ENCODE measurements at places on chromosomes 3 and 15.

DNA sequence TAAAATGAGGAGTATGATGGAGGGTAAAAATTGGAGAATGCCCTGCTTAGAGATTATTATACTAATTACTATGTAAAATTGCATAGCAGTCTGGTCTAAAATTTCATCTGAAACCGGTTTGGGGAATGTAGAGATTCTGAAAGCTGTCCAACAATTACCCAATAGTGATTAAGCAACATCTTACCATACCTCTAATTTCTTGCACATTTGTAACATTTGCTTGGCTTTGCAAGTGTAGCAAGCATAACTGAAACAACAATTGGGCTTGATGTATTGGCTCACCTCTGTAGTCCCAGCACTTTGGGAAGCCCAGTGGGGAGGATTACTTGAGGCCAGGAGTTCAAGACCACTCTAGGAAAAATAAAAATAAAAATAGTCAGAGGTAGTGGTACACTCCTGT, 17.4 kb downstream of the AADACL2 start:
- peak; percentile 51 for DNase-seq

DNA sequence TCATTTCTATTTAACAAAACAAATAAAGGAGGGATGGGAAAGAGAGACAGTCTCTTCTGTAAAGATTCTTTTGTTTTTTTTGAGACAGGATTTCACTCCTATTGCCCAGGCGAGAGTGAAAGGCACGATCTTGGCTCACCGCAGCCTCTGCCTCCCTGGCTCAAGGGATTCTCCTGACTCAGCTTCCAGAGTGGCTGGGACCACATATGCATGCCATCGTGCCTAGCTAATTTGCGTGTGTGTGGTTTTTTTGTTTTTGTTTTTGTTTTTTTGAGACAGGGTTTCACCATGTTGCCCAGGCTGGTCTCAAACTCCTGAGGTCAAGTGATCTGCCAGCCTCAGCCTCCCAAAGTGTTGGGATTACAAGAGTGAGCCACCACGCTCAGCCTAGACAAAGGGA, 23.3 kb downstream of the STAG1 start:
- DNase-seq, result peak; percentile 86

- no peak for DNase-seq
These were observed 161.2 kb downstream of the ALCAM start for GRCh38 chr3:105527949-105528348.

DNA sequence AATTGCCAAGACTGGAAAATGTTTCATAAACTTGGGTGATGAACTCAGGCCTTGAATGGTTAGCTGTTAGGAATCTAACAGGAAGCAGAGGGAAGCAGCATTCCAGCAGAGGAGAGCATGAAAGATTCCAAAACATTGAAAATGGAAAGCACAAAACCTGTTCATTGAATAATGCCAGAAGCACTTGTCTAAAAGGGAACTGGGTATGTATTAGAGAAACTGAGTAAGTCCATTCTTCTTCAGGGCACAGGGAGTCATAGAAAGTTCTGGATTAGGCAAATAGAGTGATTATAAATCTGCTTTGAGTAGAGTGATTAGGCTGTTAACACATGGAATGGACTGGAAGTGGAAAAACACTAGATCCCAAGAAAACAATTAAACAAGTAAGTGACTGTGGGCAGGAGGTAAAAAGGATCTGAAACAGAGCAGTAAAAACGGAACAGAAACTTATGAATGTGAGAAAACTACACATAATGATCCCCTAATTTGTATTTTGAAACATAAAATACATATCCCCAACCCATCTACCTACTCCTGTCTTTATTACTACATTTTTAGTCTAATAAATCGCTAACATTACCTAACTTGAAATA, 343.4 kb downstream of the TBC1D5 start:
- DNase-seq, result no peak

- DNase-seq, result peak; percentile 5
These were observed 826 bp downstream of the LRRC58 start for GRCh38 chr3:120348065-120348990.

GRCh38 chr3:107661447-107662123, 138.8 kb downstream of the BBX start:
- no peak for DNase-seq

- no peak for DNase-seq
These were observed 185.5 kb downstream of the MCTP2 start for GRCh38 chr15:94416820-94417219.

DNA sequence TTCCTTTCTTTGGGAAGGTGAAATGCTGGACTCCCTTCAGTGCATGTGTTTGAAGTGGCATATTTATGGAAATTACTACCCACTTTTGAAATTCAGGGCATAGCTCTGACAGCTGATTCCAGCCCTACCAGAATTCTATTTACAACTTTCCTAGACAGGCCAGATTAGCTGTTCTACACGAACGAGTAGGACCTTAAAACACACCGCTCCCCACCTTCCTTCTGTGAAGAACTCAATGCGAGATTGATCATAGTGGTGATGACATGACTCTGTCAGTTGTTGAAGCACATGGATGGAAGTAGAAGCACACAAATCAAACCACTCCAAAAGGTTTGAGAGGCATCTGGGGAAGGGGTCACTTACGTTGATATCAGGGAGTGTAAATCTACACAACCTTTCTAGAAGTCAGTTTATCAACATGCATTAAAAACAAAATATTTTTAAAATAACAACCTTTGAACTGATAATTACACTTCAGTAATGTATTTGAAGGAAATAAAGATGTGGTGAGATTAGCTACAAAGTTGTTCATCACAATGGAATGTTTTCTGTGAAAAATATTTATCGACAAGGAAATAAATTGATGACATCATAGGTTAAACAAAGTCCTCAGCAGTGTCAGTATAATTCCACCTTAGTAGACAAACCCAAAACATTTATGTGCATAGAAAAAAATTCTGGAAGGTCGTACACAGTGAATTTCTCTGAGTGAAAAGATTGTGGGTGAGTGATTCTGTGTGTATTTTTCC, 29.8 kb downstream of the RARB start:
- DNase-seq, result no peak

GRCh38 chr3:7913283-7913682, 588.3 kb upstream of the LMCD1 start:
- DNase-seq, result no peak

DNA sequence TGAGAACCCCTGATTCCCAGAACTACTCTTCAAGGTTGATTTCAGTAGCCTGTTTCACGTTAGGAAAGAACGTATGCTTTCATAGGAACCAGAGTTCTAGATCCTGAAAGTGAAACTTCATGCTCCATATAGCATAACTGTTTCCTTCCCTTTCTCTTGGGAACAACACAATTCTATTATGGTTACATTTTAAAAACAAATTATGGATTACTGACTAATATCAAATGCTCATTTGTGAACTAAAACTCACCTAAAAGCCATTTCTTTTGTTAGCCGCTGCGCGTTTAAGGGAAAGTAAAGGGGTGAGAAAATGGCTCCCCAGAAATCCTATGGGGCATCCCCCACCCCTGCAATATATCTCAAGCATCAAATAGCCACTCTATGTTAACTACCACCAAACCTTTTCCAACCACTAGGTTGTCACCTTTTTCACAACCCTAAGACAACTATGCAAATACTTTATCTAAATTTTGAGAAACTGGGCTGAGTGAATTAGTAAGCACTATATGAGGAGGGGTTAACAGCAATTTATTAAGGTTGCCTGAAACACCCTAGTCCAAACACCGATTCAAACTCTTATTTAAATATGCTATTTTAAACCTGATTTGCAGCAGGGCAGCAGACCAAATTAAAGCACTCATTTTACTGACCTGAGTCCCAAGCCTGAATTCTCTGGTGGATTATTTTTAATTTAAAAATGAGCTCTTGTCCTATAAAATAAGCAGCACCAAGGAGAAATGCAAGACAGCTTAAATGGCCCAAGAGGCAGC, 2.4 kb downstream of the SIAH2 start:
- no peak for DNase-seq

DNA sequence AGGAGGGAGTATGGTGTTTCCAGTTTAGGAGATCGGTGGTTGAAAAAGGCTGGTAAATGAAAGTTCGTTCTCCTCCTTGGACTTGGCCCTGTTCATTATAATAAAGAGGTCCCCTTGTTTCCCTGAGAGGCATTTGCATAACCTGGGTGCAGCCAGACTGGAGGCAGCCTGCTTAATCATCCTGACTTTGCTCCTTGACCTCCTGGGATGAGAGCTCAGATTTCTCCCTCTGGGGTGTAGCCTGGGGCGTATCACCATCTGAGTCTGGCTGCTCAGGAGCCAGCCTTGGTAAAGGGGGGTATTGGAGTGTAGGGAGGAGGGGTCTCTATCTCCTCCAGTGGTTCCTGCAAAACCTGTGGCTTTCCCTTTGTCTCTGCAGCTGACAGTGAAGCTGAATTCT, 21.3 kb upstream of the ACAD9 start:
- DNase-seq, result no peak

- DNase-seq, result no peak
These were observed 15.7 kb upstream of the KLHL24 start for GRCh38 chr3:183619624-183620251.

GRCh38 chr15:74626752-74627692, 11.4 kb downstream of the CLK3 start:
- no peak for DNase-seq

DNA sequence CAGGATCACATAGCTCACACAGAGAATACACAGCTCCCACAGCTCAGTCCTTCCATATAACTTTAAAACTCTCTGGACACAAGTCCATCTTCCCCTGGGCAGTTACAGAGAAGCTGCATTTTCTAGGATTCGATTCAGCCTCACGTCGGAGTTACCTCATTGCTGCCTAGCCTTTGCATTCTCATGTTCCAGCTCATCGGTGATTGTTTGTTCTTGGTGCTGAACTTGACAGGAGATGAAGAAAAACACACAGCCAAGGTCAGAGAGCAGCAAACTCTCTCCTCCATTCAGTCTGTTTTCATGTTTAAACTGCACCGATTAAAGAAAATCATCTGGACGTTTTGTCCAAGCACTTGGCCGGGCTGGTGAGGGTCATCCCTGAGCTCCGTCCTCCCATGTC, 375.5 kb upstream of the CFAP20DC start:
- peak; percentile 48 for DNase-seq

GRCh38 chr3:15768421-15769255, 29.1 kb downstream of the ANKRD28 start:
- peak; percentile 94 for DNase-seq

- no peak for DNase-seq
These were observed 177.6 kb downstream of the GHSR start for GRCh38 chr3:172270557-172271166.

DNA sequence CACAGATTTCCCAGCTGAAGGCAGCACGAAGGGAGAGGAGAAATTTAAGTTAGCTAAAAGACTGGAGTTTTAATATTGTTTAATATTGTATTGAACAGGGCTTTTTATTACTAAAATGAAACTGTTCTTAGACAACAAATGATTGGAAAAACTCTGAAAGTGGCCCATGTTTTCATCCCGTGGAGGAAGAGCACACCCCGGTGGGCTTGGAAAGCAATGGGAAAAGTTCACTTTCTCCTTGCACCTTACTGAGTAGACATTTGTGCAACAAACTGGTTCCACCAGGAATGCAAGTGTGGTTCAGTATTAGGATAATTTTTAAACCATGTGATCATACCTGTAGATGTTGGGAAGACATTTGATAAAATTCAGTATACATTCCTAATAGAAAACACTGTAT, 8.2 kb upstream of the ESYT3 start:
- DNase-seq, result no peak

DNA sequence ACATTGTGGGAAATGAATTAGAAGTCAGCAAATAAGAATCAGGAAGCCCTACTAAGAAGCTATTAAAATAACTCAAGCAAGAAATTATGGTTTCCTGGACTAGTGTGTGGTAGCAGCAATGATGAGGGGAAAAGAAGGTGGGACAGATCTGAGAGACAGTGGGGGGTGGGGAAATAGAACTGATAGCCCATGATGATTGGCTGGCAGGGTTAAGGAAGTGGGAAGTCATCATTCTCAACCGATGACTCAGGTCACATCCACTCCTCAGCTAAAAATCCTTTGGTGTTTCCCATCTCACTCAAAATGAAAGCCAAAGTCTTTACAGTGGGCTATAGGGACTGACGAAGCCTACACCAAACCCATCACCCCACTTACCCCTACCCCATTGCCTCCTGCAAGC, 153.9 kb upstream of the ARHGEF26 start:
- DNase-seq, result no peak

GRCh38 chr3:34399401-34399800, 601.0 kb downstream of the PDCD6IP start:
- DNase-seq, result no peak

- no peak for DNase-seq
These were observed 26.8 kb downstream of the LRTM1 start for GRCh38 chr3:54900838-54901591.

GRCh38 chr3:36944641-36945270, at the start of gene TRANK1:
Gene TRANK1, minus strand, starts transcription at chr3:36945054. Its CDS starts 245 bp downstream, at chr3:36944809.
- DNase-seq, result no peak

DNA sequence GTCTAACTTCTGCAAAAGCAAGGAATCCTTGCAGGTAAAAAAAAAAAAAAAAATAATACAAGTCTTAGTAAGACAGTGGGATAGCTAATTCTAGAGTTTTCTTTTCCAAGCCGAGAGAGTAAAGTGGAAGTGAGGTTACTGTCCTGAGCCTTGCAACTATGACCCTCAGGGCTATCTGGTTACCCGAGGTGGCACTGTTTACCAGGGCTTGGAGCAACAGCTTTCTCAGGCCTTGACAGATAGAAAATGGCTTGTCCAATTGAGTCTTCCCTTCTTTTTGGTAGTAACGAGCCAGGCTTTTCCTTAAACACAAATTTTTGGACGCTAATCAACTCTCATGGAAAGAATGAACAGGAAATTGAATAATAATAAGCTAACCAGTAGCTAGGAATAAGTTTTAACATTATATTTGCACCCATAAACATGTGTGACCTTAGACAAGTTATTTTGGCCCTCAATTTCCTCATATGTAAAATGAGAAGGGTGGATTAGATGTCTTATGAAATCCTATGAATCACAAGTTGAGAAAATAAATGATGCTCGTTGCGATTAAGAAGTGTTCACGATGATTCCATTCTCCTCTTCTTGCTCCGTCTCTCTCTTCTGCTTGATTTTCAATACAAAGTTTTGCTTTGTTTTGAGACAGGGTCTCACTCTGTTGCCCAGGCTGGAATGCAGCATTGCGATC, 236.9 kb upstream of the KBTBD8 start:
- no peak for DNase-seq

DNA sequence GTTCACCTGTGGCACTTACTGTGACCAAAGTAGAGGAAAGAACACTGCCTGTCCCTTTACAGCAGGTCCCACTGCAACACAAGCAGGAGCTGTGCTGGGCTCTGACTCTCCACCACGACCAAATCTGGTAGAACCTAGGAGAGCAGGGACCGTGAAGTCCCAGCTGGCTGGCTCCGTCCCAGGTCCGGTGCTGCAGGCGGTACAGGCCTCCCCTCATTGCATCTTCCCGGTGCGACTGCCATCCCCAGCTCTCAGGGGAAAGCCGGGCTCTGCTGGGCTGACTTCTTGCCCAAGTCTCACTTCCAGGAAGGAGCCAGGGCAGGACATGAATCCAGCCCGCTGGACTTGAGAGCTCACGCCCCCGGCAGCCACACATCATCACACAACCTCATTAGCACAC, 33.8 kb downstream of the RGMA start:
- DNase-seq, result no peak

GRCh38 chr15:56351957-56352506, 13.2 kb upstream of the TEX9 start:
- DNase-seq, result no peak
